Stimulated activated CD8-positive, alpha-beta memory T cell treated with anti-CD3 and anti-CD28 coated beads, Interleukin-4, amount 100 ng/mL, for 1 hour (primary cell): ENCODE measurements at places on chromosomes 1 and 21.

DNA sequence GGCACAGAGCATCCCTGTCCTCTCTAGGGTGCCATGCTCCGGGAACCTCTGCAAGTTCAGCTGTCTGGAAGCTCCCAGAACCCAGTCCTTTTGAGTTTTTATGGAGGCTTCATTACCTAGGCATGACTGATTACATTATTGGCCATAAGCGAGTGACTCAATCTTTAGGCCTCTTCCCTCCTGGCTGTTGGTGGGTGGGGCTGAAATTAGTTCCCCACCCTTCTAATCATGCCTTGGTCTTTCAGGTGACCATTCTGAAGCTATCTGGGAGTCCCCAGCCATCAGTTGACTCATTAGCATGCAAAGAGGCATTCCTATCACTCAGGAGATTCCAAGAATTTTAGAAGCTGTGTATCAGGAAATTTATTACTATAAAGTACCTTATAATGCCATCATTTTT, 46.6 kb downstream of the WLS start:
- DNase-seq: no peak

DNA sequence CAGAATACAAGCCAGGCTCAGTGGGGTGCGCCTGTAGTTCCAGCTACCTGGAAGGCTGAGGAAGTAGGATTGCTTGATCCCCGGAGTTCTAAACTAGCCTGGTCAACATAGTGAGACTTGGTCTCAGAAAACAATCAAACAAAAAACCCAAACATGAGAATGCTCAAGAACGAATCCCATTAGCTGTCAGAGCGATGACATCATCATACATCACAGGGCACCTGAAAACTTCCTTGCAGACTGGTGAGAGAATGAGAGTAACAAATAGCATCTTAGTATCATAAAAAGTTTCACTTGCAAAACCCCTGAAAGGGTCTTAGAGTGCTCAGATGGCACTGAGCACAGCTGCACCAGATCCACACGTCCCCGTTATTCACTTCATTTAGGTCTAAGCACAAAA, 21.1 kb upstream of the CDCA8 start:
- no peak for DNase-seq

DNA sequence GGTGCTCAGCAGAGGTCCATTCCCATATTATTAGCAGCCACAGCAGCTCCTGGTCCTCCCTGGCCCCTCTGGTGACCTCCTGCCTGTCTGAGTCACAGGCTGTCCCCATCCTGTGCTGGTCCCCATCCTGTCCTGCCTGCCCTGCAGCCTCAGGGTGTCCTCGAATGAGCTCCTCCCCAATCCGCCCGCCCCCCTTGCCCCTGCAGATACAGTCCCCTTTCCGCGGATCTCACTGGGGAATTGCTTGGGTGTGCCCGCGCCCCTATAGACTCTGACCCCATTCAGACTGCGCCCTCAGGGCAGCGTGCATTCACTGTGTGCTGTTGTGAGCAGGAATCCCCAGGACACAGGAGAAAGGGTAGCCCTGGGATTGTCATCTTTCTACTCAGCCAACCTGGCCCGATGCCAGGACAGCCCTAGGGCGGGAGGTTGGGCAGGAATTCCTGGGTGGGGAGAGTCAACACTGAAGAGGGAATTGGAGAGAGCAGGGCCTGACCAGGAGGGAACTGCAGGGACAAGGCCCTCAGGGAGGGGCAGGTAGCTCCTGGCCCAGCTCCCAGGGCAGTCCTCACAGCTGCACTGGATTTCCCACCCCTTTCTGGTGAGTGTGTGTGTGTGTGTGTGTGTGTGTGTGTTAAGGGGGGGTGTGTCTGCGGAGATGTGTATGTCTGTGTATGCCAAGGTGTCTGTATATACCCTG, 1.1 kb upstream of the GUCA2A start:
- no peak for DNase-seq

- no peak for DNase-seq
Measured at GRCh38 chr1:12616709-12617373, 1.2 kb downstream of the DHRS3 start.

- no peak for DNase-seq
Measured at GRCh38 chr1:14109276-14109635, 409.3 kb downstream of the PRDM2 start.

GRCh38 chr1:3036447-3037280, 15.4 kb downstream of the ACTRT2 start:
- DNase-seq: no peak

GRCh38 chr1:167165948-167166689, 54.6 kb upstream of the POU2F1 start:
- DNase-seq: no peak

DNA sequence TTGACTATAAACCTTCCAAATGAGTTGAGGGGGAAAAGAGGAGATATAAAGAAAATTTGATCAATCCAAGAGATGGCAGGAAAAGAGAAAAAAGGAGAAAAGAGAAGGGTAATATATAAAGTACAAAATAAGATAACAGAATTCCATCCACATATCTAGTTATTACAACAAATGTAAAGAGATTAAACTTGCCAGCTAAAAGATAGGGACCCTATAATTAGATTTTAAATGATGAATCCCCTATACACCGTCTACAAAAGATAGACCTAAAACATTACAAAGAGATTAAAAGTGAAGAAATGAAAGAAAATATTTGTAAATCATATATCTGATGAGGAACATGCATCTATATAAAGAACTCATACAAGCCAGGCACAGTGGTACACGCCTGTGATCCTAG, 63.1 kb downstream of the CHD5 start:
- no peak for DNase-seq

DNA sequence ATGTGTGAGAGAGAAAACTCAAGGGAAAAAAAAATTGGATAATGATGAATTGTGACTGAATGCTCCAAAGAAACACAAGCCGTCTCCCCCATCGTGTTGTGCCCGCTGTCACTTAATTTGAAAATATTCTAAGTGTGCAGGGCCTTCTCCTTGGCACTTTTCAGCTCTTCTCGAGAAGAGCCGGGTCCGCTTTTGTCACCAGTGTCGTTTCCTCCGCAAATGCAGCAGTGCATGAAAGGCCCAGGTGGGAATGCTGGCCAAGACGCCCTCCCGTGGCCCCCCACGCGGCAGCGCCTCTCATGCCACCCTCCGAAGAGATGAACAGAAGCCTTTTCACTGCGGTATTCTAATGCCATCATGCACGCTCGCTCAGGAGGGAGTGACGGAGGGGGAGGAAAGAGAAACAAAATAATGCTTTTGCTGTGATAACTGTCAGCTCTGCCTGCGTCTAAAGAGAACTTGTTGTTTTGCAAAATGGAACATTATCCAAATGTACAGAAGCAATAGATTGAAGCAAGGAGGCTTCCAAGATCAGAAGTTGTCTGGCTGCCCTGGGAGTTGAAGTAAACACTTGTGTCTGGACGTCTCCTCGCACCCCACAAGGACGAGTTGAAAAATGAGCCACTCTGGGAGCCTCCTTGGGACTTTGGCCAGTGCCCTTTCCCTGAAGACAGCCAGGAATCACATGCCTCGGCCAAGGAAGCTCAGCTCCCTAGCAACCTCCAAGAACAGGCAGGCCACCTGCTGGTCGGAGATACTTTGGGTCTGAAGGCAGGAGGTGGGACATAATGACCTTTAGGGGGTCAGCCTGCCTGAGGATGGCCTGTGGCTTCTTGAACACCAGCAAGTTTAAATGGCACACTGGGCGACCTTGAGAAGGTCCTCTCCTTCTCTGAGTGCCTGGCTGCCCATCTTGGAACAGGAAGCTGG, 166.1 kb upstream of the ZC3H12A start:
- no peak for DNase-seq

DNA sequence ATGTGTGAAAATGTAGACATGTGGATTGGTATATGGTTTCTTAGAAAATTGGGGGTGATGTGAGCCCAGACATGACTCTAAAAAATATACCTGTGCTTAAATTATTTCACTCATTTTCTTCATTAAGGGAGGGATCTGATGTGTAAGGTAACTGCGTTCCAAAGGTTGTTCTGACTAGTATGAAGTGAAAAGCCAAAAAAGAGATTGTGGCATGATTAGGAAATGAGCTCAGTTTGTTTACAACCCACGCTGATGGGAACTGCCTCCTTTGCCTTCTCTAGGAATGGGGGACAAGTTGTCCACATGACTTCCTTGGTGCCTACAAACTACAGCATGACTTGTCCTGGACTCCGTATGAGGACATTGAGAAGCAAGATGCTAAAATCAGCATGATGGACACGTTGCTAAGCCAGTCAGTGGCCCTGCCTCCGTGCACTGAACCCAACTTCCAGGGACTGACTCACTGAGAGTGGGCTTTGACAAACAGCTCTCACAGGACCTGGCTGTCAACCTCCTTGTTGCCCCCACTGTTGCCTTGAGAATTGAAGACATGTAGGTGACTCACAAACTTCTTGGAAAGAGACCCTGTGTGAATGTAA, 8.0 kb downstream of the C1orf50 start:
- no peak for DNase-seq

GRCh38 chr1:207461649-207462048, 7.5 kb downstream of the CR2 start:
- DNase-seq: no peak

GRCh38 chr1:155184351-155184811, 10.7 kb downstream of the TRIM46 start:
- DNase-seq: no peak

DNA sequence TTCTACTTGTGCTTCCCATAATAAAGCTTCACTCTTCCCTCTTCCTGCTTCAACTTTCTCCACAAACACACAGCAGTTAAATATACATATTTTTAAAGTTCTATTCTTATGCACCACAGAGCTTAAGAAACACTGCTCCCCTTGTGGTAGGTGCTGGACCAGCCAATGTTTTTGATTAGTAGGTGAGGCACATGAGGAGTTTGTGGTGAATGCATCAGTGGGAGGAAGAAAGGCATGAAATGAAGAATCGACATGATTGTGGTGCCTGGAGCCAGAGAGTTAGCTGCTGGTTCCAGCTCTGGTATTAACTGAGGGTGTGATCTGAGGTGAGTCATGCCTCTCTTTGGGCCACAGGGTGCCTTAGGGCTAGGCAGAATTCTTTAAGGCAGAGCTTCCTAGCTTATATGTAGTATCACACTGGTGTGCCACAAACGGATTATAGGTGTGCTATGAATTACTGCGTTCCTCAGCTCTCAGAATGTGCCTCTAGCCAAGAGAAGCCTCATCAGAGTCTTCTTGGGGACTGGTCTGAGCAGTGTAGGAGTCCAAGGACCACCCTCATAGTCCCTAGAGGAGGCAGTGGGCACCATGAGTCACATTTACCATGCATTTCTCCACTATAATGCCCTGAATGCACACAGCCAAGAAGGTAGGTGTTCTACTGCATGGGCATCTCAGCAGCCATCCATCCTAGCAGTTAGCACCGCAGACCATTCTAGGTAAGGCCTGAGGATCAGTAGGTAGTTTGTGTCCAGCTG, 97.4 kb upstream of the SGIP1 start:
- no peak for DNase-seq

DNA sequence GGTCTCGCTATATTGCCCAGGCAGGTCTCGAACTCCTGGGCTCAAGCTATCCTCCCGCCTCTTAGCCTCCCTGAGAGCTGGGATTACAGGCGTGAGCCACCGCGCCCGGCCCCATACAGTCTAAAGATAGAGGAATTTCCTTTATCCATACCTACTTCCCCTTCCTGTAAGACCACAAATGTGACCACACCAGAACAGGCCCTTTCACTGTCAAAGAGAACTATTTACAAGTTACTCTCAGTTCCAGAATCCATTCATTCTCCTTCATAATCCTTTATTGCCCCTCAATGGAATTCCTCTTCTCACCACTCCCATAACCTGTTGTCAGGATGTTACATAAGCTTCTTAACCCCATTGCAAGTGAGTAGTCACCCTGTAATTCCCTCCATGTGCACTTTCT, 26.3 kb upstream of the SLC5A9 start:
- no peak for DNase-seq

DNA sequence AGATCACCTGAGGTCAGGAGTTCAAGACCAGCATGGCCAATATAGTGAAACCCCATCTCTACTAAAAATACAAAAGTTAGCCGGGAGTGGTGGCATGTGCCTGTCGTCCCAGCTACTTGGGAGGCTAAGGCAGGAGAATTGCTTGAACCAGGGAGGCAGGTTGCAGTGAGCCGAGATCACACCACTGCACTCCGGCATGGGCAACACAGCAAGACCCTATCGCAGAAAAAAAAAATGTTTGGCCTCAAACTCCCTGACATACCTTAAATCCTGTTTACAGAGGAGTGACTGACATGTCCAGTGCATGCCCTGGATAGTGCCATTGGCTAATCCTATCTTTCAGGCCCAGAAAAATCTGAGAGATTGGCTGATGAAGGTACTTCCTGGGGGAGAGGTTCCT, 11.8 kb downstream of the DCLRE1B start:
- no peak for DNase-seq

GRCh38 chr21:31670070-31670469, 10.6 kb downstream of the SOD1 start:
- no peak for DNase-seq

GRCh38 chr1:46342084-46342656, 1.6 kb downstream of the NSUN4 start:
- DNase-seq: no peak

- DNase-seq: no peak
Measured at GRCh38 chr1:28246427-28246832, 10.5 kb downstream of the ATP5IF1 start.

GRCh38 chr21:42956824-42957630, 17.3 kb upstream of the PKNOX1 start:
- DNase-seq: no peak

DNA sequence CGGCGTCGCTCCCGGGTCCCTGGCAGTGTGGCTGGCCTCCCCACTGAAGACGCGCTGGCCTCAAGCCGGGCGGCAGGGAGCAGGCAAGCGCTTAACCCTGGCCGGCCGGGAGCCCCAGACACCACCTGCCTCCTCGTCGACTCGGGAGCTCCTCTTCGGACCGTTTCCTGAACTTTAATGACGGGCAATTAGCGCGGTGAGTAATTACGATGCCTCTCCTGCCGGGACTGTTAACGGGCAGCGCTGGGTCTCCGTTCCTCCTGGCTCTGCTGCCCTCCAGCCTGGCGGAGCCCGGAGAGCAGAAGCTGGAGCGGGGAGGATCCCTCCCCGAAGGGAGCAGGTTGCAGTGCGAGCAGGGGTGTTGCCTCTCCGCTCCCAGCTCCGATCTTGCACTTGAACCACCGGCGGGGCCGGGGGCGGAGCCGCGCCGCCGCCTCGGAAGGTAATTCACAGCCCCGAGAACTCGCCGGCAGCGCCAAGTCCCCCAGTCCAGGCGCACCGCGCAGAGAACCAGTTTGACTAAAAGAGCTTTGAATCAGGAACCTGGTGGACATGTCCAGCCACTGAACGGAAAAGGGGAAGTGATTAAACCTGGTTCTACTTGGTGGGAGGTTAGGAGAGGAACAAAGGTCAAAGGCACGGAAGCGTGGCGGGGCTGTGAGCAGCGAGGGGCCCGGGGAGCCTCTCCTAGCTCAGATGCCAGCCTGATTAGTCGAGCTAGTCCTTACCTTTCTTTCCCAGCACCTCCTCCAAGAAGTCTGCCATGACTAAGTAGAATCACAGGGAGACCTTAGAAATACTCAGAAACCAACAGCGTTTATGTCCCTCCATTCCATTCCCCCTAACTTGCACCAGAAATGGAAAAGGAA, 18.3 kb upstream of the PLEKHA6 start:
- DNase-seq: no peak

- no peak for DNase-seq
Measured at GRCh38 chr1:51950701-51951100, 39.8 kb downstream of the RAB3B start.
